ENCODE measurements at places on chromosomes 5 and 9.

DNA sequence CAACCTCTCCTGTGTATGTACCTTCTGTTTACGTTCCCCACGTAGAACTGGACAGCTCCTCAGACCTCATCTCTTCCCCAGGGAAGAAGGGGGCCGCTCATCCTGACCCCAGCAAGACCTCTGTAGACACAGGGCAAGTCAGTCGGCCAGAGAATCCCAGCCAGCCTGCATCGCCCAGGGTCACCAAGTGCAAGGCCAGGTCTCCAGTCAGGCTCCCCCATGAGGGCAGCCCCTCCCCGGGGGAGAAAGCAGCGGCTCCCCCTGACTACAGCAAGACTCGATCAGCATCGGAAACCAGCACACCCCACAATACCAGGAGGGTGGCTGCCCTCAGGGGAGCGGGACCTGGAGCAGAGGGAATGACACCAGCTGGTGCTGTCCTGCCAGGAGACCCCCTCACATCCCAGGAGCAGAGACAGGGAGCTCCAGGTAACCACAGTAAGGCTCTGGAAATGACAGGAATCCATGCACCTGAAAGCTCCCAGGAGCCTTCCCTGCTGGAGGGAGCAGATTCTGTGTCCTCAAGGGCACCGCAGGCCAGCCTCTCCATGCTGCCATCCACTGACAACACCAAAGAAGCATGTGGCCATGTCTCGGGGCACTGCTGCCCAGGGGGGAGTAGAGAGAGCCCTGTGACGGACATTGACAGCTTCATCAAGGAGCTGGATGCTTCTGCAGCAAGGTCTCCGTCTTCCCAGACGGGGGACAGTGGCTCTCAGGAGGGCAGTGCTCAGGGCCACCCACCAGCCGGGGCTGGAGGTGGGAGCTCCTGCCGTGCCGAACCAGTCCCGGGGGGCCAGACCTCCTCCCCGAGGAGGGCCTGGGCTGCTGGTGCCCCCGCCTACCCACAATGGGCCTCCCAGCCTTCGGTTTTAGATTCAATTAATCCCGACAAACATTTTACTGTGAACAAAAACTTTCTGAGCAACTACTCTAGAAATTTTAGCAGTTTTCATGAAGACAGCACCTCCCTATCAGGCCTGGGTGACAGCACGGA, 86.7 kb downstream of the GOLPH3 start:
- no peak for DNase-seq

DNA sequence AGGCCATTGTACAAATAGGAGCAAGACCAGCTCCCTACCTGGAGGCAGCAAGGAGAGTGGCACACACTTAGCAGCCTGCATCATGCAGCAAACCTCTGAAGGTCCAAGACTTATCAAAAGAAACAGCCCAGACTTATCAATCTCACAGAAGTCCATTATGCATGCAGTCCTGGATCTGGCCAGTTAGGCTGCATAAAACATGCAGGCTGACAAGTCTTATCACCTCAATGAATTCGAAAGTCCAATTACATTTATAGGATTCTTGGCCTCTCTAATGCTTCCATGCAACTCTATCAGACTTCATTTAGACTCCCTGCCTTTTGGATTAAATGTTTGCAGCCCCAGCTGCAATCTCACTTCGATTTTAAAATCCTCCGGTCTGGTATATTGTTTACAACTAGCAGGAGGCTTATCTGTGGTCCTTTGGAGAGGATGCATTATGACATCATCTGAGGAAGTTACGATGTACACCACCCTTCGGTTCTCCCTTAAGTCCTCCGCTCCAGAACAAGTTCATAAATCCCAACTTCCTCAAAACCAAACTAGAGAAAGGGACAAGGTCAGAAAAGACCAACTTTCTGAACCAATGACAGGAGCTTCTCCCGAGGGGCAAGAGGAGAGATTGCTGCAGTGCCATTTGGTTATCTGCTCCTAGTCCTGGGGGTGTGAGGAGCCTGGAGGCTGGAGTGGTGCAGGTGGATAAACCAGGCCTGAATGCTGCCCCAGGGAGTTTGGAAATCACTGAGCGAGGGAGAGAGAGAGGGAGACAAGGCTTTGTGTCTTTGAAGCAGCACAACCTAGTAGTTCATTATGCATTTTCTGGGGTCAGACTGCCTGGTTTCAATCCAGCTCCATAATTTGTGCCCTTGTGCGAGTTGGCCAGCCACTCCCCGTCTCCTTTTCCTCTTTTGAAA, 313.9 kb downstream of the TLE1 start:
- no peak for DNase-seq

DNA sequence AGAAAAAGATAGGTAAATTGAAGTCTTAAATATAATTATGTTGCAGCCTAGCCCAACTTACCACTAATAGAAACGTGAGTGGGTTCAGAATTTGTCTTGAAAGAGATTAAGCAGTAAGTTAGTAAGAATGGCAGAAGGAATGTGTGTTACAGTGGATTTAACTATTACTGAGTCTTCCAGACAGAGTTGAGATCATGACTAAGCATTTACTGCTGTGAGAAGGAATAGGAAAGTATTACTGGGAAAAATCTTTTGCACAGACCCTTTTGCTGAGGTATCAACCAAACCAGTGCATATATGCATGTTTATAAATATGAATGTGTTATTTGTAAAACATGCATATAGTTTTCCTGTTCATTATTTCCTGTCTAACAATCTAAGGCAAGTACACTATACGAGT, 112.8 kb upstream of the EFNA5 start:
- no peak for DNase-seq

GRCh38 chr5:7884491-7885267, 15.7 kb downstream of the MTRR start:
- DNase-seq = no peak

DNA sequence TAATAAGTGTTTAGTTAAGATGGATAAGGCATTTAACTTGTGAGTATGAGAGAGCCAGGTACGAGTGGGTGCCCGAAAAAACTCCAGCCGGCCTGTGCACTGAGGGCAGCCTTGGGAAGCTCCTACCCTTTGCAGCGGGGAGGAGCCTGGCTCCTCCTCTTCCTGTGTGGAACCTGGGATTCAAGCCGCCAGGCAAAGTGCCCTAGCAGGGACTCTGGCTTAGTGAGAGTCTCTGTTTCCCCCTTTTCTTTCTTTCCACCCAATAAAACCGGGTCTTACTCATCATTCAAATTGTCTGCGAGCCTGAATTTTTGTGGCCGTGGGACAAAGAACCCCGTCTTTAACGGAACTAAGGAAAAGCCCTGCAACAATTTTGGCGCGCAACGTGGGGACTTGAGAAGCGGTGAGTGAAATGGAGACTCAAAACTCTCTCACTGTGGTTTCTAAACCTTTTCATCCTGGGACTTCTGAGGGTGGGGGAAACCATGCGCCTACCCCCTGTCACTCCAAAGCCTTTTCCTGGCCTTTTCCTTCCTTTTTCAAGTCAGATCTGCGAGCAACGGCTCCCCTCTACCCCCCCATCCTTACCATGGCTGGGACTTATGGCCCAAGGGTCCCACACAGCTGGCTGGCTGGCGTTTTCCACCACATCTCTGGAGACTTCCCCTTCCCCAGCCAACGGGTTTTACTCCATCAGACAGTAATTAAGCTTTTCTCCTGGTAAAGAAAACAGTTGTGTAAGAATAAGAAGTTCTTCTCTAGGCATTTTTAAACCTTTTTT, 535.7 kb upstream of the ACO1 start:
- no peak for DNase-seq

DNA sequence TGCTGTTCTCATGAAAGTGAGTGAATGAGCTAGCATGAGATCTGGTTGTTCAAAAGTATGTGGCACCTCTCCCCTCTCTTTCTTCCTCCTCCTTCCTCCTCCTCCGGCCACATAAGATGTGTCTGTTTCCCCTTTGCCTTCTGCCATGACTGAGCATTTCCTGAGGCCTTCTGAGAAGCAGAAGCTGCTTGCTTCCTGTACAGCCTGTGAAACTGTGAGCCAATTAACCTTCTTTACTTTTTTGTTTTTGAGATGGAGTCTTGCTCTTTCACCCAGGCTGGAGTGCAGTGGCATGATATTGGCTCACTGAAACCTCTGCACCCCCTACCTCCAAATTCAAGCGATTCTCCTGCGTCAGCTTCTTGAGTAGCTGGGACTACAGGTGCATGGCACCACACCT, 6.1 kb downstream of the S100Z start:
- DNase-seq = no peak
